ENCODE measurements at places on chromosomes 5 and 9.

DNA sequence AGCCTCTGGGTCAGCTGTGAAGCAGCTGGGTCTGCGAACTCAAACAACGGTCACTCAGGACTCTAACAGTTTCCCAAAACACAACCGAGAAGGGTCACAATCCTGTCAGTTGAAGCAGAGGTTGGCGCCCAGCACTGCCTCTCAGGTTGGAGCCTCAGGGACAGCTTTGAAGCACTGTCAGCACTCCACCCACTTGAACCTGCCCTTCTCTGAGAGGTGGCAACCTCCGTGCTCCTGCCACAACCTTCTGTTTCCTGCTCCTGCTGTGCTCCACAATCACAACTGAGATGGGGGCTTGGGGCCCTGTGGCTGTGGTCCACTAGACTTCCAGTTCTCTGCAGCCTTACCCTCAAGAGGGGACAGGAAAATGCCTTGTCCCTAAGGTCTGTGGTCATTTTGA is 21.7 kb upstream of the LCP2 start:
- no peak for DNase-seq

DNA sequence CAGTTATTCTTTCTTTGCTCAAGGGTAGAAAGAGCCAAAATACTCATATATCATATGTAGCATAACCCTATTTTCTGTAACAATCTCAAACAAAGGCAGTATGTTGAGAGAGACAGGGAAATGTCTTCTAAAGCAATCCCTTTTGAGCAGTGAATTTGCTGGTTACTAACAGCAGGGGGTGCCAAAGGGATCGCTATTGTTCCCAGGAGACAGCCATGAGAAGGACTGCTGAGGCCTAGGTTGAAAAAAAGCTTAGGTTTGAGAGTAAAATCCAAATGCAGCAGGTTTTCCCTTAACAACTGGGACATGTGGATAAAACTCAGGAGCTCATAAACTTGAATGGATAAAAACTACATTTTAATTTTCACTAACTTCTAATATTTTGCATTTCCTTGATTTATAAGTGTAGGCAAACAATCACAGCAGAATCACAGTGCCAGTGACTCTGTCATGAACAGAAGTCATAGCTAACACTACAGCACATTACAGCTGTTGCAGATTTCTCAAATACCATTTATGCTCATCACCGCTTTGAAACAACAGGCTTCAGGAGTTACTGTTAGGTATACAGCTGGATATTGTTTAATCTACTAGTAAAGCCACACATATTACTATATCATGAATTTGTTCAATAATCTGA is 148.4 kb downstream of the MAPKAP1 start:
- peak; percentile 62 for DNase-seq

DNA sequence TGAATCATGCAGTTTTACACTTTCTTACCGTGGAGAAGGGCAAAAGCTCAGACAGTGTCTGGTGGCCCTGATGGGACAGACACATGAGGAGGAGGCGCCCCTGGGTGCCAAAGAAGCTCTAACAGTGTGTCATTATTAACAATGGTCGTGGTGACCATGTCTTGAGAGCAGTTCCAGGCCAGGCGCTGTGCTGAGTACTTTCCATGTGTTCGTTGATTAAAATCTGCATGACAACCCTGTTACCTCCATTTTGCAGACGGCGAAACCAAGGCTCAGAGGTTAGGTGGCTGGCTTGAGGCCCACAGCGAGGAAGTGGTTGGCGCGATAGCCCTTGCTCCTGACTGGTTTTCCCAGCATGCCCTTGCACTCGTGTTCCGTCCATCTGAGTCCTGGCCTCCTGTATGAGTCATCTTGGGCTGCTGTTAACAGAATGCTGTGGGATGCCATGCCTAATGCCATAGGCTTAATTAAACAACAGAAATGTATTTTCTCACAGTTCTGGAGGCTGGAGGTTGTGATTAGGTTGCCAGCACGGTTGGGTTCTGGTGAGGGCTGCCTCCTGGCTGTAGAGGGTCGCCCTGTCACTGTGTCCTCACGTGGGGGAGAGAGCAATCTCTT is 92.0 kb downstream of the AMBP start:
- DNase-seq, result no peak

GRCh38 chr9:117136461-117136860 is 278.4 kb downstream of the ASTN2 start:
- DNase-seq, result no peak
